ENCODE measurements at places on chromosomes 6 and 20.

- DNase-seq: no peak
These were observed 33.2 kb upstream of the MARCKS start for GRCh38 chr6:113823916-113824315.

DNA sequence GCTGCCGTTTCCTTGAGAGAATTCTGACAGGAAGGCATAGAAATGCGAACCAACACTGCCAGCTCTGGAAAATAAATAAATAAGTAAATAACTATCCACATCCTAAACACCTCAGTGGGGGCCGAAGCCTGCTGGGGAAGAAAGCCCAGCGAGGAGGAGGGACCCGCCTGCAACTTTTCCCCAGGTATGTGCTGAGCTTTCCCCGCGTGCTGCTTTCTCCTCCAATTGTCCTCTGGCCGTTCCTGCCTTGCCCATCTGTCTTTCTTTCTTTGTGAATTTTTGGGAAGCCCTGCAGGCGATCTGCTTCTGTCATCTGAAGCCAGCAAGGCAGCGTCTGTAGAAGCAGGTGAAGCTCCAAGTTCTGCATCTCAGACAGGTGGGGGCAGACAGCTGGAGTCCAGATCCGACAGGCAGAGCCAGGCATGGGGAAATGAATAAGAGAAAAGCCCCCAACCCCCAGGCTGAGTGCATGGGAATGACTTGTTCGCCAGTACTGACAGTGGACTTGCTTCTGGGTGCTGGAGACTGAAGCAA lies 49.2 kb upstream of the IL17A start:
- DNase-seq: no peak

DNA sequence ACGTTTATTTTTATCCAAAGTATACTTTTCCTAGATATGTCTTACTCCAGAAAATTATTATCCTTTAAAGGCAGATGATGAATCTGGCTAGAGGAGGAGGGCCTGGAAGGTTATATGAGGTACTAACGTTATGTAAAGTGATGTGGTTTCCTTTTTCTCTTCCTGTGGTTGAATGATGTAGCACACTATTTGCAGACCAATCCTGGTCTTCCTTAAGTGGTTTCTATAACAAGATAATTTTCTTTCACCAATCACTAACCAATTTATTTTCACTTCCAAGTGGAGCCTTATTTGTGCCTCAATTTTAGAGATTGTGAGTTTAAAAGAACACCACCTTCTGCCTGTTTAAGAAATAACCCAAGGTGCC lies 154.6 kb upstream of the SOX4 start:
- no peak for DNase-seq

GRCh38 chr6:98828211-98828788 lies 6.1 kb upstream of the POU3F2 start:
- no peak for DNase-seq

DNA sequence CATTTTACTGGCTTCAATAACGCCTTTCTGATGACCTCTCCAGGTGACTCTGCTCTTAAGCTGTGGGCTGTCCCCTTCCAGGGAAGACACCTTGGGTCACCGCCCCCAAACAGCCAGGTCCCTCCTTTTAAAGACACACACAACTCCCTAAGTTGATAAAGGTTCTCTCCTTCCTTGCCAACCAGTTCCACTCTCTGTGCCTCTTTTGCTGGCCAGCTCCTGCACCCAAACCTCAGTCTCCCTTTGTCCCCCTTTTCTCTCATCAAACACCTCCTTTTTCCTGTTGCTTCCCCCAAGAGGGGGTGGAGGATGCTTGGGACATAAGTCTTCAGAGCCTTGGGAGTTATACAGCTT lies 1.0 kb downstream of the NCOA6 start:
- DNase-seq: peak; percentile 39

- DNase-seq: no peak
These were observed 257.1 kb downstream of the BCKDHB start for GRCh38 chr6:80363501-80364122.

DNA sequence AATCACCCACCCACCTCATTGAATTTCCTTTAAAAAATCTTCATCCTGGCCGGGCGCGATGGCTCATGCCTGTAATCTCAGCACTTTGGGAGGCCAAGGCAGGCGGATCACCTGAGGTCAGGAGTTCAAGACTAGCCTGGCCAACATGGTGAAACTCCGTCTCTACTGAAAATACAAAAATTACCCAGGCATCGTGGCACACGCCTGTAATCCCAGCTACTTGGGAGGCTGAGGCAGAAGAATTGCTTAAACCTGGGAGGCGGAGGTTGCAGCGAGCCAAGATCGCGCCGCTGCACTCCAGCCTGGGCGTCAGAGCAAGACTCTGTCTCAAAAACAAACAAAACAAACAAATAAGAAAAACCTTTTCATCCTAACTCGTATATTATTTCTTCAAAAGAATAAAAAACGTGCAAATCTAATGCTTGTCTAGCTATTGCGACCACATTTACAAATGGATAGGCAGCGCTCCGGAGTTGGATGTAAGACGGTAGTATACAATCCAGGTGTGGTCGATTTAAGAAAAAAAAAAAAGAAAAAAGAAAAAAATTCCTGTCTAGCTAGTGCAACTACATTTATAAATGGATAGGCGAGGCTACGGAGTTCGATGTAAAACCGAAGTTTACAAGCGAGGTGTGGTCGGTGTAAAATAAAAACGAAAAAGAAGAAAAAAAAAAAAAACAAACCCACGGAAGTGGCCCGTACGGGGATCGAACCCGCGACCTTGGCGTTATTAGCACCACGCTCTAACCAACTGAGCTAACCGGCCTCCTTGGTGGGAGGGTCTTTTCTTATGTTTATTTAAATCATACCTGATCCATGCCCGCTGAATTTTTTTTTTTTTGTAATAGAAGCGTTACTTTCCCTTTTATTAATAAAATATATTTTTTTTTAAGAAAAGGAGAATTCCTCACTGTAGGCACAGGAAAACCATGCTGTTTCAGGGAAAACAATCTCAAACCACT lies 70.7 kb upstream of the PRSS16 start:
- peak; percentile 58 for DNase-seq

- no peak for DNase-seq
These were observed 83.5 kb upstream of the SYNCRIP start for GRCh38 chr6:85726206-85726605.

- no peak for DNase-seq
These were observed 50.3 kb upstream of the IL20RA start for GRCh38 chr6:137095093-137095492.

- no peak for DNase-seq
These were observed 70.3 kb downstream of the TMEM242 start for GRCh38 chr6:157253017-157253416.

DNA sequence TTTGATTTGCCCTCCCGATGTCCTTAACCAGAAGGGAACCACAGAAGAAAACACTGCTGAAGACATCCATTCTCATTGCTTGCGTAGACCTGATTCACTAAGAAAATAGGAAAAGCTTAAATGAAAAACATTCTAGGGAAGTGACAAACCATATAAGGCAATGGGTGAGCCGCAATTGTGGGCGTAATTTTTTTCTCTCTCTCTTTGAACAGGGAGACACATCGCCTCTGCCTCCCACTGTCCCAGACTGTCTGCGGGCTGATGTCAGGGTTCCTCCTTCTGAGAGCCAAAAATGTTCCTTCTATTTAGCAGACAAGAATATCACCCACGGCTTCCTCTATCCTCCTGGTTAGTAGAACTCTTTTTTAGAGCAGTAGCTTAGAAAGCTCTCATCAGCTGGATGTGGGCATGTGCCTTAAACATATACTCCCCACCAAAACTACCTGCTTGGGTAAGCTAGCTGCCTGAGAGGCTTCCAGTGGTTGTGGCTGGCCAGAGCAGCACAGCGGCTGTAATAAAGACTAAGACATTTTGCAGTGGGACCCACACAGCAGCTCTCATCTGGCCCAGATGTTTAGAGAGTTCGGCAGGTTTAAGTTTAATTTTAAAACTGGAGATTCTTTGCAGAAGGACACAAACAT lies 22.7 kb upstream of the CTAGE9 start:
- no peak for DNase-seq

All from stimulated activated CD8-positive, alpha-beta memory T cell treated with anti-CD3 and anti-CD28 coated beads, Interleukin-7, amount 100 ng/mL, for 1 hour (primary cell).